ENCODE measurements at places on chromosomes 2 and 18. TPM values are rescaled to one million over a fixed set of nuclear protein-coding genes. Genes with fewer than 3 reads are reported as not detected.

- no peak for DNase-seq
Observed at GRCh38 chr18:48314690-48315089, 94.5 kb downstream of the ZBTB7C start.

DNA sequence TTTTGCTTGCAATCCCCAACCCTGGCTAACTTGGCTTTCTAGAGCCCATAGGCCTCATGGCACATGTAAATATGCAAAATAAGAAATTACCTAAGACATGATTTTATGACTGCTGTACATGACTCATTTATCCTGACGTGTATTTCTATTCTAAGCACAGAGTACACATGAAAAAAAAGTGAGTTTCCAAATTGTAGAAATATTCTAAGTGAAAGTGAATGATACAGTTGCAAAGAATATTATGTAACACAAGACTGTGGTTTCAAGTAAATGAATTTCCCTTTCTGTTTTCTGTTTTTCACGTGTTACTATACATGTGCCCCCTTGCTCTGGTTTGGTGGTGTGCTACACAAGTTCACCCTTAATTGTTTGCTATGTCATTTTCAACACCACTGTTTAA lies 162.4 kb downstream of the LRP1B start:
- DNase-seq = no peak

DNA sequence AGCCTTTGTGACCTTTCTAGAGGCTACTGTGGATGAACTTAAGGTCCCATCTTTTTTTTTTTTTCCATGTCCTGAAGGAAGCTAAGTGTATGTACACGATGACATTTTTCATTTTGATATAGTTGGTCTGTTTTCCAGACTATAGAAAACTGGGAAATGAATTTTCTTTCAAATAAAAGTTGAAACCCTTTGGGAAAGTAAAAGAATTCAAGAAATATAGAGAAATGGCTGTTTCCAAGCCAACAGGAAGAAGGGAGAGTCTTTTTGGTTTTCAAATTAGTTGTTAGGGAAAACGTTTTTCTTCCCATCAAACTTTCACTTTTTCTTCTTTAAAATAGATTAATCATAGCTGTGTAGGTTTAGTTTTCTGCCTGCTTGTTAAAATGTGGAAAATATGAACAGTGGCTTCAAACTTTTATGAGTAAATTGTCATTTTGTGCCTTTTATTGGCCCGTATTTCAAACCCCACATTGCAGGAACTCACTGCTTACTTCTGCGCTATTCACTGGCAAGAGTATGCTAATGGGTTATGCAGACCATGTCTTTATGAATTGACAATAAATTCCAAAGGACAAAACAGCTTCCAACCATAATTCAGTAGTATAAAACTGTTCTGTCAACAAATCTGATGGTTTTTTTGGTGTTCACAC lies 27.7 kb upstream of the LYPD1 start:
- no peak for DNase-seq

DNA sequence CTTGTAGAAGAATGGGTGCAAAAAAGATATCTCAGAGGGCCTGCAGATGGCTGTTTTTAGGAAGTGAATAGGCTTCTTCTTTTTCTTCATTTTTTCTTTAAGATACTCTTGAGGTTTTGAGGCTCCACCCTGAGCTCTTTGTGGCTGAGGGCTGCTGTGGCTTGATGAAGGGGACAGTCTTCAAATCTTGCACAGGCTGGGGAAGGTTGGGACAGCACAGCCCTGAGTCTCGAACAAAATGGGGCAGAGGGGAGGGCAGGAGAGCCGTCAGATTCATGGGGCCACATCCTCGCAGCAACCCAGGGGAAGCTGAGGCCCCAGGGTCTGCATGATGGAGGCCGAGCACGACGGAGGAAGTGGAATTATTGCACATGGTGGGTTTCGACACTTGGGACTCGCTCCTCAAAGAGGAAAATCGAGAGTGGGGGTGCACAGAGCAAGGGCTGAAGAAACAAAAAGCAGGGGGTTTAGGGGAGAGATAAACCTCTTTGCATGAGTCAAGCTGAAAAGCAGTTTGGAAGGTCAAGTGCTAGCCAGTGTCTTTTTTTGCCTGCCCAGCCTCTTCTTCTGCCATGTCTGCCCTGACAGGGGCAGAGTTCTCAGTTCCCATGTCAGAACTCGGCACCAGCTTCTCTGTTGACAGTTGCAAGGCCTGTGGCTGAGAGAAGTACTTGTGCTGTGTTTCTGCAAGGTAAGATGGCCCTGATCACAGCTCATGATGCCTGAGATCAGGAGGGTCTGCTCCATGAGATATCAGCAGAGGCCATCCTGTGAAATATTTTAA lies 19.5 kb downstream of the INPP4A start:
- no peak for DNase-seq

Gene GCG
- polyA plus RNA-seq = not detected

Gene TPO
- 5.4 TPM for polyA plus RNA-seq

Gene SDC1
- polyA plus RNA-seq = 65.3 TPM
